Brain microvascular endothelial cell (primary cell): ENCODE measurements at places on chromosomes 13 and 19.

GRCh38 chr19:50633359-50633758 lies 6.3 kb downstream of the SYT3 start:
- DNase-seq = no peak

- DNase-seq = no peak
Observed at GRCh38 chr13:33757713-33758112, 60.2 kb upstream of the RFC3 start.

- DNase-seq = no peak
Observed at GRCh38 chr13:103614761-103615160, 548.5 kb upstream of the SLC10A2 start.

- DNase-seq = peak; percentile 83
Observed at GRCh38 chr13:29925457-29926097, 75.2 kb upstream of the UBL3 start.

DNA sequence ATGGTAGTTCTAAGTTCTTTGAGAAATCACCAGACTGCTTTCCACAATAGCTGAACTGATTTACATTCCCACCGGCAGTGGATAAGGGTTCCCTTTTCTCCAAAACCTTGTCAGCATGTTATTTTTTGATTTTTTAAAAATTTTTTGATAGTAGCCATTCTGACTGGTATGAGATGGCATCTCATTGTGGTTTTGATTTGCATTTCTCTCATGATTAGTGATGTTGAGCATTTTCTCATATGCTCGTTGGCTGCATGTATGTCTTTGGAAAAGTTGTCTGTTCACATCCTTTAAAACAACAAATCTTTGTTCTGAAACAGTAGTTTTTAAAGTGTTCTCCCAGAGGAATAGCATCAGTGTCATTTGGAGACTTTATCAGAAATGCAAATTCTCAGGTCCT lies 77.5 kb upstream of the POMP start:
- no peak for DNase-seq

GRCh38 chr13:102589301-102589822 lies 7.4 kb upstream of the TPP2 start:
- DNase-seq = no peak

DNA sequence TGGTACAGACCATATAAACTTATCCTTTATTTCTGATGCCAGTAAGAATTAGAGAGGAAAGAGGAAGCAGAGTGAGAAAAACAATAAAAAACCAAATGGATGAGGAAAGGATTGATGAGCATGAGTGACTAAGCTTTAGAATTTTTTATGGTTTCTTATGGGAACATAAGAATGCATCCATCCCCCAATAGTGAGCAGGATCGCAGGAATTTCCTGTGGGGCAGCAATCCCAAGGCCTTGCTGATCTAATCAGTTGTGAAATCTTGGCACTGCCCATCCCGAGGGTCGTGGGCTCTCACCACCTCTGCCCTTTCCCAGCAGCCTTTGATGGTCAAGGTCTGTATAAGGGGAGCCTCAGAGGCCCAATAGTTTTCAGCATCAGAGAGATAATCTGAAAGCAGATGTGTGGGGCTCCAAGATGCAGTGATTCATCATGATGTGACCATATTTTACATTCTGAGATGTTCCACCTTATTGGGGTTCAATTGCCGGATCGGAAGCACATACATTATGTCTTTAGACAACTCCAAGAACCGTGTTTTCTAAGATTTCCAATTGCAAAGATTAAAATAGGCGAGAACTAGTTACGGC lies 222.1 kb downstream of the DNAJC15 start:
- DNase-seq = peak; percentile 67

DNA sequence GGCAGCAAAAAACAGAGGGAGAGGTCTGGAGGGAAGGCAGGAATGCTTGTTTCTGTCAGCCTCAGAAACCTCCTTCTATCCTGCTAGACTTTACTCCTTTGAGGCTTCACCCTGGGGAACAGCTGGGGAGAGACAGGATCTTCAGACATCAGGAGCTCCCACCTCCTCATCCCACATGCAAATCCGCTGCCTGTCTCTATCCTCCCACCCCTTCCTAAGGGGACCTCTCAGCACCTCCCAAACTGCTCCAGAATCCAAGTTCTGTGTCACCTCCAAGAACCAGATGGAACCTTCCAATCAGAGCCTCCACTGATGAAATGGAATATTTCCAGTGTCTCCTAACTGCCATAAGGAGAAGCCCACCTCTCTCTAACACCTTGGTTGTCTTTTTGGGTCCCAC lies 9.7 kb upstream of the ERCC2 start:
- DNase-seq = no peak

- DNase-seq = peak; percentile 74
Observed at GRCh38 chr19:54266133-54266532, 9.1 kb upstream of the LILRB5 start.

DNA sequence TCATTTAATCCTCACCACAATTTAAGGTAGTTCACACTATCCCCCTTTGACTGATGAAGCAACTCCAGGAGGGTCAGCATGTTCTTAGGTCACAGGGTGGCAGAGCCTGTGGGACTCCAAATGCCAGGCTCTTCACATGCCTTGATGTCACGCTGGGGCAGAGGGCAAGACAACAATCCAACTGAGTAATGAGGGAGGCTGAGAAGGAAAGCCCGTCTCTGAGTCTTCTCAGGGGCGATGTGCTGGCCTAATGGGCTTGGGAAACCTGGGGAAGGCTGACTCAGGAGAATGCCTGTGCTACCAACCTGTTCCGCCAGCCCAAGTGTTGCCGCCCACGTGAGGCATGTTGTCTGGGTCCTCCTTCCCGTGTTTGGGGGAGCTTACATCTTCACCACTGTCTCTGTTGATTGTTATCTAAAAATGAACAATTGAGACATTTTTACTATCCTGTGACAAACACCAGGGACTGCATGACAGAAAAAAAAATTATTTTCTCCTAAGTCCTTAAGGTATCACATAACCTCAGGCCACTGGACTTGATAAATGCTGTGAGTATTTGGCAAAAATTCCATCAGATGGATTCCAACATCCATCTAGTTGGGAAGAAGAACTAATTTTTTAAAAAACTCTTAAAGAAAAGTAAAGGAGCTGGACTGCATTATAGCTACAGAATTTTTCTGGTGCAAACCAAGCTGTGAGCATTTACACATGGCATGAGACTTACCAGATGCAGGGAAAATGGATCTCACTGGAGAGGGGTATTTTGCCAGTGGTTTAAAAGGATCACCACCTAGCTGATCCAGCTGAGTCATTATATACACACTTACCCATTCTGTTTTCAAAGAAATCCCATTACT lies 157.5 kb downstream of the RGCC start:
- DNase-seq = no peak

DNA sequence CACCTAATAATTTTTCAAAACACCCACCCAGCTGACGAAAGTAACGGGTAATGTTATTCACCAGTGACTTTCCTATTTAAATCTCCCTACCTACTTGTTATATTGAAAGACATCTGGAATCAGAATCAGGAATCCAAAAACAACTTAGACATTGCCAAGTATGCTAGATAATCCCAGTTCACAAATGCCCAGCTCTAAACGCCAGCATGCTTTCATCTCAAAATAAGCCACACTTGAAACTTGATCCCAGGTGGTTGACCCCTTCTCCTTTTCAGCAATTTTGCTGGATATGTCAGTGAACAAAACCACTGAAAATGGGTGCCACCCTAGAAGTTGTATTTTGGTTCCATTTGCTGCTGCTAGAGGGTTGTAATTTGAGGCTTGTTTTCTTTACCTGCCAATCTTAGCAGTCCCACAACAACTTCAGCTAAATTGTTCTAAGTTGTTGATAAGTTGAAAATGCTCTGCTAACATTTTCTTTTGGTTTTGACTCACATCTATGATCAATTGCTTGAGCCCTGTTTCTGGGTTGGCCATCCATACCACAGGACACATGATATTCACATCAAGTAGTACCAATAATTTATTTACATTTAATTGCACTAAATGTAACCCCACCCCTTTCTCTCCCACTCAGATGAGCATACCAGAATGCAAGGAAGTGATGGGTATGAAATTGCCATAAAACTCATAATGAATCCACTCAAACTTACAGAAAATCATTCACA lies 66.4 kb downstream of the DCT start:
- DNase-seq = no peak

GRCh38 chr19:5321851-5322681 lies 18.5 kb downstream of the PTPRS start:
- DNase-seq = no peak

DNA sequence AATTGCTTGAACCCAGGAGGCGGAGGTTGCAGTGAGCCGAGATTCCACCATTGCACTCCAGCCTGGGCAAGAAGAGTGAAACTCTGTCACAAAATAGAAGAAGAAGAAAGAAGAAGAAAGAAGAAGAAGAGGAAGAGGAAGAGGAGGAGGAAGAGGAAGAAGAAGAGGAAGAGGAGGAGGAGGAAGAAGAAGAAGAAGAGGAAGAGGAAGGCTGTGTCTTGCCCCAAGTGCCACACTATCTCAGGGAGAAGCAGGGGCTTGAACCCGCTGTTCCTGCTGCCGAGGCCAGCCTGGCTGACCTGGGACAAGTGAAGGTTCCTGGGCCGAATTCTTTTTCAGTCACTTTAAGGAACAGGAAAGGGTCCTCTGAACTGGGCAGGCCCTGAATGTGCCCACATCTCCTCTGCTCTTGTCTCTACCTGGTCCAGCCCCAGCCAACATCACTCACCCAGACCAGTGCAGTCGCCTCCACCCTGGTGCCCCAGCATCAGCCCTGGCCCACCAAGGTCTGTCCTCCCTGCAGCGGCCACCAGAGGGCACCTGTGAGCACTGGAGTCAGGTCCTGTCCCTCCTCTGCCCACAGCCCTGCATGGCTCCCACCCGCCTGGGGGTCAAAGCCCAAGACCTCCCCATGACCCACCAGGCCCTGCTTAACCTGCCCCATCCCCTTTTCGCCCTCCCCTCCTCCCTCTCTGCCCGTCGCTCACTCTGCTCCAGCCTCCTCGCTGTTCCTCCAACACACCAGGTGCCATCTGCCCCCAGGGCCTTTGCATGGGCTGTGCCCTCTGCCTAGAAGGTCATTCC lies 20.0 kb downstream of the TICAM1 start:
- peak; percentile 63 for DNase-seq

DNA sequence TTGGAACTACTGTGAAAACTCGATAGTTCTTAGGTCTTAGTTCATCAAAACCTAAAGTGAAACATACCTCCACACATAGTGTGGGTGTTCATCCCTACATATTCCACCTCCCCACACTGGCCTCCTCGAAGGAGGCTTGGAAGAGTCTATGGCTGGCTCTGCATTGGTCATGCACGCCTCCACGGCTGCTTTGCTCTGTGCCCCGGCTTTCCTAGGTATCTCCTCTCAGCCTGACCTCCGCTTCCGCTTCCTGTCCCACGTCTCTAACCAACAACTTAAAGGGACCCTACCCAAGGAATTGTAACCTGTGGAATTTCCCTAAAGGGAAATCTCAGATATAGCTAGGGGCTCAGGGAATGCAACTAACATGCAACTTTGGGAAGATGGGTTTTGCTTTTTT lies 79.7 kb upstream of the MBNL2 start:
- DNase-seq = peak; percentile 21

DNA sequence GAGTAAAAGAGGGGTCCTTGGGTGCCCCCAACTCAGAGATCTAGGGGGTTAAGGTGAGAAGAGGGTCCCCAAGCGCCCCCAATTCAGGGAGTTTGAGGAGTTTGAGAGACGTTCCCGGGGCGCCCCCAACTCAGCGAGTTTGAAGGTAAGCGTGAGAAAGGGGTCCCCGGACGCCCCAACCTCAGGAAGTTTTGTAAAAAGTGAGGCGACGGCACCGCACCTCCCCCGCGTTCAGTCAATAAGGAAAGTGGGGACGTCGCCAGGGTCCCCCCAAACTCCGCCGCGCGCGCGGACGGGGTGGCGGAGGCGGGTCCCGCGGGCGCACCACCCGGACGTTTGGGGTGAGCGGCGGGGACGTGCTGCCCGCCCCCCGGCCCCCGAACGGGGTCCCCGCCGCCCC lies 353 bp downstream of the RFX2 start:
- no peak for DNase-seq

- no peak for DNase-seq
Observed at GRCh38 chr19:43634506-43634871, 5.2 kb downstream of the CADM4 start.

DNA sequence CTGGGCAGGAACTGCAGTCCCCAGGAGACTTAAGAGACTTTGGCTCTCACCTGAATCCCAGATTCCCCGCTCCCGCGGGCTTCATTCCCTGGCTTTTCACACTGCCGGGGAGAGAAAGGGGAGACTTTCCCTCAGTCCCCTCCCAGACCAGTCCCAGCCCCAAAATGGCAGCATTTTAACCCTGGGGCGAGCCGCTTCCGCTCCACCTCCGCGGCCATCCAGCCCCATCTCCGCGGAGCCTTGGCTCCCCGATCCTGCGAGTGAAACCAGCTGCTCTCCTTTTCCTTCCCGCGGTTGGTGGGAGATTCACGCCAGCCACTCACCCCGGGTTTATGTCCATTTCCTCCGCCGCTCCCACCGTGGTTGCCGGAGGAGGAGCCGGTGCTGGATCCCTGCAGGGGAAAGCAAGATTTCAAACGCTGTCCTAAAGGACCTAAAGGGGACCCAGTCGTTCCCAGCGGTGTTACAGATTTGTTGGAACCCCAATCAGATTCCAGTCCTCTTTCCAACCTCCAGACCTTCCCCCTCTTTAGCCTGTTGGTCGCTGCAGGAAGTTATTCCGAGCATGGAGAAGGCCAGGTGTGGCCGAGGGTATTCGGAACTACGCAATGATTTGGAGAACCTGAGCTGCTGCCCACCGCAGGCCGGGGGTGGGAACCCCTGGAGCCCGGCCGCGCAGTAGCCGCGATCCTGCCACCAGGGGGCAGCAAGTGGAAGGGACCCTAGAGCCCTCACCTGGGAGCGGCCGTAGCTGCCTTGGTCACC lies 3.4 kb downstream of the DMKN start:
- no peak for DNase-seq

GRCh38 chr13:74530011-74530410 lies 395.8 kb upstream of the KLF12 start:
- no peak for DNase-seq

DNA sequence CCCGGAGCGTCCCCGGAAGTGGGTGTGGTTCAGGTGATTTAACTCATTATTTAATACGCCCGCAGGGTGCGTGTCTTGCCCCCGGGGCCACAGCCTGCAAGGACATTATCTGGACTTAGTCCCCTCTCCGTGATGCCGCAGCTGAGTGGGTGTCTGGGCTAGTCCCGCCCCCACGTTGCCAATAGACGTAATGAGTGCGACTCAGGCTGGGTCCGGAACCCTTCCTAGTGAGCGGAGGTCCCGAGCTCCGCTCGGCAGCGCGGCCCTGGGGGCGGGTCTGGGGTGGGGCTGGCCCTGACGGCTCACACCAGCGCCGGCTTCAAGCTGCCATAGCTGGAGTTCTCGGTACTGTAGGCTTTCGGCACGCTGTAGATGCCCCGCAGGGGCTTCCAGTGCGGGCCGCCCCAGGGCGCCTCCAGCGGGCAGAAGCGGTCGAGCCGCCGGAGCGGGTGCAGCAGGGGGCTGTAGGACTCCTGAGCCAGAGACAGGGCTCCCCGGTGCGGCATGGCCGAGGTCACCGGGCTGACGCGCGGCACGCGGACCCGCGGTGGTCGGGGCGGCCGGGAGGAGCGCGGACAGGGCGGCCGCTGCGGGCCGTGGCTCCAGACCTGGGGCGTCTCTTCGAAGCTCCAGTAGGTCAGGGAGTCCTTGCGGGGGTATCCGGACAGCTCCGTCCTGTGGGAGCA lies 918 bp upstream of the LHB start:
- DNase-seq = peak; percentile 57
